ENCODE measurements at places on chromosomes 13 and 19. TPM values are rescaled to one million over a fixed set of nuclear protein-coding genes. Genes with fewer than 3 reads are reported as not detected.
A peak's percentile ranks its signal among the peaks of the same experiment; 100 is the strongest.

The F10 gene
- 2.7 TPM for total RNA-seq

The RAB20 gene
- total RNA-seq = 1.6 TPM

The ZNF763 gene
- 3.4 TPM for total RNA-seq

The LILRB1 gene
- not detected for total RNA-seq

The CEACAM16 gene
- not detected for total RNA-seq

The ISOC2 gene
- 41.3 TPM for total RNA-seq

The NCAN gene
- total RNA-seq = not detected

The PTOV1 gene
- total RNA-seq = 51.2 TPM

- no peak for DNase-seq
These were observed 12.9 kb downstream of the B3GNT3 start for GRCh38 chr19:17807731-17808316.

DNA sequence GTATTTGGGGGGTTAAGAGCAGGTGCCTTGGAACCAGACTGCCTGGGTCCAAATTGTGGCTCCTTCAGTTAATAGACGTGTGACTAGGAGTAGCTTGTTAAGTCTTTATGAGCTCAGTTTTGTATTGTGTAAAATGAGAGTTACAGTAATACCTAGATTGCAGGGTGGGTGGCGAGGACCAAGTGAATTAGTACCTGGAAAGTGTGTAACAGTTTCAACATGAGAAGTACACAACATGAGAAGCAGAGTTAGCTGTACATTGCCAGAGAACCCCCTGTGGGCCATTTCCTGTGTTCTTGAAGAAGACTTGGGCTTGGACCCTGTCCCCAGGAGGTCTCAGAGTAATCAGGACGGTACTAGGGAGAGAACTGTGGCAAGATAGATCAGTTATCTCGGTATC is 36.8 kb downstream of the PPP2R1A start:
- DNase-seq = no peak

GRCh38 chr19:7455600-7456296 is 33.1 kb downstream of the PEX11G start:
- no peak for DNase-seq

DNA sequence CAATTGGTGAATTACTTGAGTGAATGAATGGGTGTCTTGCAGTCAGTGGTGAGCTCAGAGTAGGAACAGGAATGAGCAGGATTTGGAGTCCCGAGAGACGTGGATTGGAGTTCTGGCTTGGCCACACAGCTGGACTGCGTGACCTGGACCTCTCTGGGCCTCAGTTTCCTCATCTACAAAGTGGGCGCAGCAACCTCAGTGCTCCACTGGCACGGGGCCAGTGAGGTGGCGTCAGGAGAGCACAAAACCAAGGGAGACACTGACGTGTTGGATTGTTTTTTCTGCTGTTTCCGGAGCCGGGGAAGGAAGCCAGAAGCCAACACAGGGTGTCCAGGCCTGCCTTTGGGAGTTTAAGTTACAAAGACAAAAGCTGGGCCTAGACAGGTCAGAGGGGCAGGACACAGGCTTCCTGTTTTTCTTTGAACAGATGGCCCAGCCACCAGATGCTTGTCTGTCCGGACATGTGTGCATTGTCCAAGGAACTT is 6.5 kb upstream of the DOCK6 start:
- DNase-seq = peak; percentile 84

GRCh38 chr13:97781891-97782305 is 171.6 kb upstream of the IPO5 start:
- no peak for DNase-seq

DNA sequence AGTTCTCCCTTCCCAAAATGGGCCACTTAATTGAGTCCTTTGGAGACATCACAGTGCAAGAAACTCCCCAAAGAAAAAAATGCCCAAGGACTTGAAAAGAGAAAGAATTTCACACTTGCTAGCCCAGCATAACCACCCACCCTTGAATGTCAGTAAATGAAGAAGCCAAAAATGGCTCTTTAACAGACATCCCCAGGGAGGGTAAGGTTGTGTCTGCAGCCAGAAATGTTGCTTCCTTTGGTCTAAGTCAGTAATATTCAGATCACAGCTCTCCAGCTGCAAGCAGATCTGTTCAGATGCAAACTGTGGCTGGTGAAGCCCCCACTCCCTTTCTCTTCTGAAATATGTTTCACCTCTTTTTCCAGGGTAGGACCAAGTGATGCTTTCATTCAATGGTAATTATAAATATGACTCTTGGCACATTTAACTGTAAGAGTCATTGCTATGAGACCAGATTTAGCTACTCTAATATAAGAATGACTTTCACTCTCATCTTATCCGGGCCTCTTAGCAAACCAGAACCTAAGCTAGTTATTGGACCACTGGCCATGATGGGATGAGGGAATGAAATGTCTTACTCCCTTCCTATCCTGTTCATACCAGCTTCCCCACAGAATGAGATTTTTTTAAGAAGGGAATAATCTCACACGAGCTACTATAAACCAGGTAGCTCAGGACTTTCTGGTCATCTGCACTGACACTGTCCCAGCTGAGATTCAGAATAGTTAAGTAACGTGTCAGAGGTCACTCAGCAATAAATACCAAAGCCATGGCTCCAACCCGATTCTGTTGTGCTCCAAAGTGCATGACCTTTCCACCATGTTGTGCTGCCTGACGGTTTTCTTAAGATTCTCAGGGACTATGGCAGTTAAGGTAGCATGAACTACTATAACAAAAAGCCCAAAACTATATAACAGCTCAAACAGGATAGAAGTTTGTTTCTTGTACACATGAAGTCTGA is 234.1 kb downstream of the FOXO1 start:
- no peak for DNase-seq
